Mesenchymal stem cell (in vitro differentiated cells and primary cell): ENCODE measurements at places on chromosomes 13 and 19.

- H3K4me3 ChIP-seq, result no peak overlapping the region
- no peaks in the 10 kb centered on the region for H3K36me3 ChIP-seq
- H3K4me1 ChIP-seq, result no peaks in the 10 kb centered on the region
- H3K27me3 ChIP-seq, result no peaks in the 10 kb centered on the region
These were observed 24.0 kb downstream of the UQCRFS1 start for GRCh38 chr19:29189033-29189360.

DNA sequence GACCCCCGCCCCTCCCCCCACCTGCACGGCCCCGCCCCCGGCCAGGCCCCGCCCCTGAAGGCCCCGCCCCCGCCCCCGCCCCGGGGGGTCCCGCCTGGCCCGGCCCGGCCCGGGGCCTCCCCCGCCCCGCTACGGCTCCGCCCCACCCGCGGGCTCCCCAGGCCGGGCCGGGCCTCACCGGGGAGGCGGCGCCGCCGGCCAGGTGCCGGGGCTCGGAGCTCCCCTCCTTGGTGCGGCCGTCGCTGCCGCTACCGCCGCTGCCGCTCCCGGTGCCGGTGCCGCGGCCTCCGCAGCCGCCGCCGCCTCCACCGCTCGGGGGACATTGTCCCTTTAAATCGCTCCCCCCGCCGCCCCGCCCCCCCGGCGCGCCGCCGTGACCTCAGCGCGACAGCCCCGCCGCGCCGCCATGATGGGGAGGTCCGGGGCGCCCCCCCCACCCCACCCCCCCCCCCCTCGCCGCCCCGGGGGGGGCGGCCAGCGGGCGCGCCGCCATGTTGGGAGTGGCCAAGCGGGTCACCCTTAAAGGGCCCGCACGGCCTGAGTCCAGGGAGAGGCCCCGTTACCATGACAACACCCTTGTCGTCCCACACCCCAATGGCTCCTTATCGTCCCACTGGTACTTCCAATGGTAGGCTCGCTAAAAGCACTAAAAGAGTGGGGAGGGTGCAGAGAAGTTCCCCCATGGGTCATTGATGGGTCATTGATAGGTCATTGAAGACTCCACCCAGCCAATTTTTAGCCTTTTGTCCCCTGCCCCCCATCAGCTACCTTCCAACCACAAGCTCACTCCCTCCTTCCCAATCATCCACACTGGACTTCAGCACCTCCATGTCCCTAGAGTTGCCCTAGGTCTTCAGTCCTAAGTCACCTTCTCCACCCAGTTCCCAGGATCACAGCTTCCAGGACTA is at the start of gene WIZ:
TSS of gene WIZ (minus strand) at position 337 of the 908 bp plus-strand sequence. CDS start 1,649 bp downstream, outside the sequence.
- peaks cover 16% of the 10 kb centered on the region for H3K27me3 ChIP-seq
- peak; percentile 63 for DNase-seq
- H3K4me3 ChIP-seq, result peak within 1 kb of the TSS; percentile 75
- H3K4me1 ChIP-seq, result peaks cover 19% of the 10 kb centered on the region

DNA sequence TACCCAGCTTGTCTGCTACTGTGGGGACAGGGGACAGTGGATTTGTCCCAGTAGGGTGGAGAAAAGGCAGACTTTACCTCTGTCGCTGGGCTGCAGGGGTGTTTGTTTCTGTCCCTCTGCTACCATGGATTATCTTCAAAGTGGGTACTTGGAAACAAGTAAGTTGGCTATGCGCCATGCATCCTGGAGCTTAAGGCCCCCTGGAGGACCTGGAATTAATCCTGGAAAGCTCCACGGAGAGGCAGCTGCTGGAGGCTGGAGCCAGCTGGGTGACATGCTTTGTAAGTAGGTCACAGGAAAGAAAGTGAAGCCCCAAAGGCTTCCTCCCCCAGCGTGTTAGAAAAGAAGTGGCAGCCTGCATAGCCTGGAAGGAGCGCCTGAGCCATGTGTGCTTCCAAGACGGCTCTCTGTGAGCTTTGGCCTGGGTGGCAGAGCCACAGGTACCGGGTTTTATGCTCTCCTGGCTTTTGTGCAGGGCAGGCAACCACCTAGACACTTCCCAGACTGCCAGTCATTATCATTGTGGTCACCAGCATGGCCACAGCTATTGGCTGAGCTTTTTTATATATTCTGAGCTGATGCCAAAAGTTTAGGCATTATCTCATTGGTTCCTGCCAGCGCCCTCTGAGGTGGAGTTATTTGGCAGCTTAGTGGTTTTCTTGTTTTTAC is 9.5 kb downstream of the B3GLCT start:
- H3K27me3 ChIP-seq, result no peaks in the 10 kb centered on the region
- H3K4me3 ChIP-seq, result no peak overlapping the region
- peaks cover 11% of the 10 kb centered on the region for H3K4me1 ChIP-seq

- no peak overlapping the region for H3K4me3 ChIP-seq
- H3K4me1 ChIP-seq, result no peaks in the 10 kb centered on the region
- H3K27ac ChIP-seq, result no peak overlapping the region
- H3K27me3 ChIP-seq, result no peaks in the 10 kb centered on the region
- H3K36me3 ChIP-seq, result no peaks in the 10 kb centered on the region
These were observed 721.8 kb downstream of the PCDH9 start for GRCh38 chr13:66508153-66508909.

- DNase-seq, result no peak
- H3K36me3 ChIP-seq, result peaks cover 55% of the 10 kb centered on the region
- no peaks in the 10 kb centered on the region for H3K27me3 ChIP-seq
- no peak overlapping the region for H3K4me3 ChIP-seq
- no peak overlapping the region for H3K27ac ChIP-seq
- peaks cover 2% of the 10 kb centered on the region for H3K4me1 ChIP-seq
These were observed 38.5 kb downstream of the NAXD start for GRCh38 chr13:110653851-110654250.

GRCh38 chr19:17582613-17583012 is 27.2 kb downstream of the COLGALT1 start:
- DNase-seq, result no peak
- no peak overlapping the region for H3K27ac ChIP-seq
- peaks cover 4% of the 10 kb centered on the region for H3K4me1 ChIP-seq
- H3K4me3 ChIP-seq, result no peak overlapping the region
- no peaks in the 10 kb centered on the region for H3K27me3 ChIP-seq

DNA sequence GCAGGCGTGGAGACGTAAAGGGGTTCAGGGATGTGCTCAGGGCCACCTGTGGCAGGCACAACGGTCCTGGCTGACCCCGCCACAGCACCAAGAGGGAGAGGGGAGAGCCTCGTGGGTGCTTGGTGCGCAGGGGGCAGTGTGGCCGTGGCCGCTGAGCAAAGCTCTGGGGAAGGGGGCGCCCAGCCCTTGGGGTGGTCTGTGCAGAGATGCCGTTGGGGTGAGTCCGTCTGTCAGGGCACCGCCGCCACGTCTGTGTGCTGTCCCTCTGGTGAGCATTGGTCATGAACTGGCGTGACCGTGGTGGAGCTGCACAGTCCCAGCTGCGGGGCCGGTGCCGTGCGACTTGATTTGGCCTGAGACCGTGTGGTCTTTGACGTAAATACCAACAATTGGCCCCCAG is 15.3 kb downstream of the GNA11 start:
- no peak for DNase-seq
- peaks cover 30% of the 10 kb centered on the region for H3K4me1 ChIP-seq
- no peaks in the 10 kb centered on the region for H3K27me3 ChIP-seq
- no peak overlapping the region for H3K27ac ChIP-seq
- peaks cover 55% of the 10 kb centered on the region for H3K36me3 ChIP-seq

DNA sequence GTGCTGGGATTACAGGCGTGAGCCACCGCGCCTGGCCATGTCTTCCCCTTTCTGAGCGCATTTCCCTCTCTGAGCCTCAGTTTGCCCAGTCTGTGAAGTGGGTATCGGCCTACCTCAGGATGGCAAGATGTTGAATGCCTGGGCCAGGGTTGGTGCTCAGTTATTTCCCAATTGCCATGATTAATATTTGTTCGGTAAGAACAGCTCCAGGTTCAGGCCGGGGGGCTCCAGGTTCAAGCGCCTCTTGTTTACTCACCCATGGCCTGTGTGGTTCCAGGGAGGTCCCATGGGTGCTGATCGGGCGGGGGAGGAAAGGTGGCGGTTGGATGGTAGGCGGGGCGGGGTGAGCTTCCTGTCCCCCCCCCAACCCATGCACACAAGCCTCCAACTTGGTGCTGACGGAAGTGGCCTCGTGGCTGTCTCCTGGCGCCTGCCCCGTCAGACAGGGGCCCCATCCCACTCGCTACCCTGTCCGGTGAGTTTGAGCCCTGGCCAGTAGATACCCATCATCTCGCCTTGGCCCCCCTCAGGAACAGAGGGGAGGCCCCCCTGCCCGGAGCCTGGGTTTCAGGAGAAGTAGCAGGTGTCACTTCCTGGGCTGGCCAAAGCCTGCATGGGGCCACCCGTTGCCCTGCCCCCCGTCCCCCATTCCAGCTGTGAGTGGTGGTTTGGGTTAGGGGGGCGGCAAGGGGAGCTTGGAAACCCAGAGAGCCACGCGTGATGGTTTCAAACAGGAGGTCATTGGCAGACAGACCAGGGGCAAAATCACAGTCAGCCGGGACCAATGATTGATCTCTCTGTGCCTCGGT is at the start of gene FCHO1:
TSS of gene FCHO1 (plus strand) at position 375 of the 809 bp plus-strand sequence. CDS start 3,688 bp downstream, outside the sequence.
- no peak for DNase-seq
- H3K27me3 ChIP-seq, result peaks cover 7% of the 10 kb centered on the region
- H3K36me3 ChIP-seq, result no peaks in the 10 kb centered on the region
- H3K4me3 ChIP-seq, result no peak within 1 kb of the TSS
- peaks cover 11% of the 10 kb centered on the region for H3K4me1 ChIP-seq

GRCh38 chr13:20391597-20392452 is 133.8 kb downstream of the CRYL1 start:
- H3K36me3 ChIP-seq, result no peaks in the 10 kb centered on the region
- no peak for DNase-seq
- peaks cover 6% of the 10 kb centered on the region for H3K4me1 ChIP-seq
- no peak overlapping the region for H3K27ac ChIP-seq

DNA sequence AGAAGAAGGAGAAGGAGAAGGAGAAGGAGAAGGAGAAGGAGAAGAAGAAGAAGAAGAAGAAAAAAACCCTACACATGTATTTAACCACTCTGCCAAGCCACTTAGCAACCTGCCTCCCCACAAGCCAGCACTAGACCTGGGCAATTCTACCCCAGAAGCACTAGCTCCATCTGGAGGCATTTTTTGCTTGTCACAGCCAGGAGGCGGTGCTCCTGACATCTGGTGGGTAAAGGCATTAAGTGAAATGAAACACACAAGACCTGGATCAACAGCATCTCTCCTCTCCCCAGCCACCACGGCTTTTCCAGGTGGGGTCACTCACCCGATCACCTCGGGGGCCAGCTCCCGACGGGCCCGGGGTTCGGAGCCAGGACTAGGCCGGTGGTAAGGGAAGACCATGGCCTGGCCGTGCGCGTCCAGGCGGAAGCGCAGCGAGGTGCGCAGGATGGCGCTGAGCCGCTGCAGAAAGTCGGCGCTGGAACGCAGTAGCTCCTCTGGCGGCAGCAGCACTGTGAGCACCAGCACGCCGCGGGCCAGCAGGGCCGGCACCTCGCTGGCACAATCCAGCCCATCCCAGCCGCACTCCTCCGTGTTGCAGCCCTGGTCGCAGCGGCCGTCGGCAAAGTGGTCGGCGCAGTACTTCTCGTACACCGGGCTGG is 26.9 kb downstream of the NOTCH3 start:
- peaks cover 12% of the 10 kb centered on the region for H3K36me3 ChIP-seq
- H3K4me3 ChIP-seq, result no peak overlapping the region
- no peak overlapping the region for H3K27ac ChIP-seq
- H3K4me1 ChIP-seq, result peaks cover 9% of the 10 kb centered on the region

- no peak overlapping the region for H3K27ac ChIP-seq
- H3K36me3 ChIP-seq, result peaks cover 47% of the 10 kb centered on the region
These were observed 68.8 kb downstream of the TSHZ3 start for GRCh38 chr19:31280287-31281006.

DNA sequence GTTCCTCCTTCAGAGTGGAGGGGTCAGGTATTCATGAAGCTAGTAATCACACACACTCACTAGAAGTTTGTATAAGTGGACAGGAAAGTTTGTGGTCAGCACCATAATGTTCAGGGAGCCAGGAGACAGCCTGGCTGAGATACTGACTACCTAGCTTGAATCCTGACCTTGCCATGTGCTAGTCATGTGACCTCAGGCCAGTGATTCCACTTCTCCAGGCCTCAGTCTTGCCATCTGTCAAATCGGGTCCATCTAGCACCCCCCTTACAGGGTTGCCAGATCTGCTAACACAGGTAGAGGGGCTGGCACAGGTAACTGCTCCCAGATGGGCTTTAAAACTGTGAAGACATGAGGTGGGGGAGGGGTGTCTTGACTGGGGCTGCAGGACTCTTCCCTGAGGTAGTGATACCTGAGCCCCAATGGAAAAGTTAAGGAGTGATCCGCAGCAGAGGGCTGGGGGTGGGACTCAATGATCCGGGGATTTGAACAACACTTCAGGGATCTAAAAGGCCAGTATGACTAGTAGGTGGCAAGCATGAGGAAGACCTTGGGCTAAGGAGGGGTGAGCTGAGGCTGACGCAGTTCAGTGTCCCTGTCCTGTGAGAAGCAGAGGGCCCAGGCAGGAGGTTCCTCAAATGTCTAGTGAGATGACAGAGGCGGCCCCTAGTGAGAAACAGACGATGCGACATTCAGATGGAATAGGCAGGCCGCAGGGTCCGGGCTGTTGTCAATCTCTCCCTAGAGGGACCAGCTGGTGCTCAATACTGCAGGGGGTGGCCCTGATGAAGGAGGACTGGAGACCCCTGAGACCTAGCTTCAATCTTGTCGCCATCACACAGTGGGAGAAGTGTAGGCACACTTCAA is 8.5 kb downstream of the ACTMAP start:
- H3K36me3 ChIP-seq, result peaks cover 49% of the 10 kb centered on the region
- H3K4me1 ChIP-seq, result peaks cover 19% of the 10 kb centered on the region
- no peak for DNase-seq
- H3K4me3 ChIP-seq, result no peak overlapping the region
- no peak overlapping the region for H3K27ac ChIP-seq

DNA sequence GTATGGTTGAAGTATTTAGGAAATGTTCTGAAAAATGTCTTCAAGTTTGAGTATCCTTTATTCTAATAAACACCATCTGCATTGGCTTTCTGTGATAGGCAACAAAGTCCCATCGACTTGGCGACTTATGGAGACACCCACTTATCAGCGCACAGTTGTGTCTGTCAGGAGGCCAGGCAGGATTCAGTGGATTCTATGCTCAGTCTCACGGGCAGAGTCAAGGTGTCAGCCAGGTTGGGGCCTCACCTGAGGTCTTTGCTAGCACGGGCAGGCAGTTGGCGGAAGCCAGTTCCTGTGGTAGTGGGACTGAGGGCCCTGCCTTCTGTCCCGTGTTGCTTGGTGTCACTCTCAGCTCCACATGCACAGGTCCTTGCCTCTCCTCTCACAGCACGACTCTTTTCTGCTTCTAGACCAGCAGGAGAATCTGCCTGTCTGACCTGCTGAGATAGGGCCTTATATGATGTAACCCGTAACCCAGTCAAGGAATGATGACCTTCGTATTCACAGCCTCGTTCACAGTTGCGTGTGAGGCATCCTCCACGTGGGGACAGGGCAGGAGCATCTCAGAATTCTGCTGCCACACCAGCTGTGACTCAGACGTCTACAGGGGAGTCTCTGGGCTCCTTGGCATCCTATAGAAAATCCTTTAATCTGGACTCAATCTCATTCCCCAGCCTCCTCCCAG is 10.0 kb downstream of the CUL4A start:
- peaks cover 49% of the 10 kb centered on the region for H3K36me3 ChIP-seq
- DNase-seq, result no peak
- peaks cover 32% of the 10 kb centered on the region for H3K4me1 ChIP-seq

GRCh38 chr19:40542202-40542859 is 34.3 kb upstream of the SHKBP1 start:
- no peak overlapping the region for H3K4me3 ChIP-seq
- no peak overlapping the region for H3K27ac ChIP-seq
- peaks cover 2% of the 10 kb centered on the region for H3K4me1 ChIP-seq

- H3K4me1 ChIP-seq, result peaks cover 9% of the 10 kb centered on the region
- DNase-seq, result peak; percentile 84
- no peaks in the 10 kb centered on the region for H3K36me3 ChIP-seq
- no peaks in the 10 kb centered on the region for H3K27me3 ChIP-seq
- no peak overlapping the region for H3K4me3 ChIP-seq
These were observed 194.4 kb downstream of the GGACT start for GRCh38 chr13:100394005-100394695.

- H3K27me3 ChIP-seq, result no peaks in the 10 kb centered on the region
- no peak for DNase-seq
- H3K27ac ChIP-seq, result peak overlapping the region; percentile 21
- H3K4me3 ChIP-seq, result no peak overlapping the region
- no peaks in the 10 kb centered on the region for H3K36me3 ChIP-seq
These were observed 134.8 kb downstream of the NUFIP1 start for GRCh38 chr13:44854313-44855060.
